GM12865 (cell line): ENCODE measurements at places on chromosomes 5 and 9.

- no peak for DNase-seq
Measured at GRCh38 chr9:20702570-20702969, 18.5 kb downstream of the FOCAD start.

GRCh38 chr5:134129411-134130238 lies 15.1 kb downstream of the TCF7 start:
- DNase-seq = no peak

DNA sequence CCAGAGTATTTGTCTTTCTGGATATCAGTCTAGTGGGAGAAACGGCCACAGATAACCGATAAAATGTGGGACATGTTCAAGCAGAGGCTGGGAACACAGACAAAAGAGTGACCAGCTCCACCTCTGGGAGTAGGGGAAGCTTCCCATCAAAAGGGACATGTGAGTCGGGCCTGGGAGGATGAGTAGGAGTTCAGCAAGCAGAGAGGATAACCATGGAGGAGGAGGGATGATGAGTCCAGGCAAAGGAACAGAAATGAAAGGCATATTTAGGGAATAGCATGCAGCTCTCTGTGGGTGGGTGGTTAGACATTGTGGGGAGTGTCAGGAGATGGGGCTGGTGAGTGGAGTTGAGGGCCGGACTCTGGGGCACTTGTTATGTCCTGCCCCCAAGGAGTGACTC lies 61.5 kb downstream of the ERGIC1 start:
- DNase-seq = no peak

- no peak for DNase-seq
Measured at GRCh38 chr5:145465474-145466263, 369.5 kb downstream of the PRELID2 start.

- no peak for DNase-seq
Measured at GRCh38 chr5:160497878-160498277, 76.2 kb downstream of the PTTG1 start.

- DNase-seq = no peak
Measured at GRCh38 chr9:77705636-77706035, 57.5 kb upstream of the GNA14 start.

- no peak for DNase-seq
Measured at GRCh38 chr5:153372425-153373129, 117.9 kb upstream of the GRIA1 start.

DNA sequence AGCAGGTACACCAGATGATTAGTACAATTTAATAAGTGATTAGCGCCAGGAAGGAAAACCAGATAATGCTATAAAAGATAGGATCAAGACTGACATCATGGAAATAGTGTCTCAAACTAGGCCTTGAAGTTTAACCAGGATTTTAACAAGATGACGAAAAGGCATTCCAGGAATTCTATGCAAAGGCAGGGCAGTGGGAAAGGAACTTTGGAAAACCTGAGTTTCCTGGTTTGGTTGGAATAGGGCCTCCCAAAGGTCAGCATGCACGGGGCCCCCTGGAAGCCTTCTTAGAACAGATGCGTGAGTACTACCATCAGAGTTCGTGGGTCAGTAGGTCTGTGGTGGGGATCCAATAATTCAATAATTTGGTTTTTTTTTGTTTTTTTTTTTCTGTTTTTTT lies 935.2 kb upstream of the DMAC1 start:
- DNase-seq = no peak

GRCh38 chr5:84589926-84590325 lies 205.2 kb upstream of the EDIL3 start:
- DNase-seq = no peak

- DNase-seq = no peak
Measured at GRCh38 chr9:137354845-137355760, 53.0 kb upstream of the NRARP start.

DNA sequence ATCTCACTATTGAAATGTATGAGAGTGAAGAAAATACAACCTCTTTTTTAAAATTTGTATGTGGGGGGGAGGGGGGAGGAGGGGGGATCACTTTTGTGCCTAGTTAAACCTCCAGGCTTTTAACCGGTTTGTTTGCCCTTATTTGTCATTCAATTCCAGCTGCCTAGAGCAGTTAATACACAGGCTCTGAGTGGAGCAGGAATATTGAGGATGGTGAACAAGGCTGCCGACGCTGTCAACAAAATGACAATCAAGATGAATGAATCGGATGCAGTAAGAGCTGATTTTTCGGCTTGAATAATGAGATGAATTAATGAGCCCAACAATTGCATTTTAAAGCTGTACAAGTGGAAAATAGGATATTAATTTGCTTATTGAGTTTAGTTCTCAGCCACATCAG lies 28.7 kb upstream of the SNX24 start:
- no peak for DNase-seq

GRCh38 chr9:98331536-98332259 lies 76.2 kb upstream of the TBC1D2 start:
- no peak for DNase-seq

GRCh38 chr9:36008774-36009300 lies 27.9 kb upstream of the RECK start:
- DNase-seq = peak; percentile 81

DNA sequence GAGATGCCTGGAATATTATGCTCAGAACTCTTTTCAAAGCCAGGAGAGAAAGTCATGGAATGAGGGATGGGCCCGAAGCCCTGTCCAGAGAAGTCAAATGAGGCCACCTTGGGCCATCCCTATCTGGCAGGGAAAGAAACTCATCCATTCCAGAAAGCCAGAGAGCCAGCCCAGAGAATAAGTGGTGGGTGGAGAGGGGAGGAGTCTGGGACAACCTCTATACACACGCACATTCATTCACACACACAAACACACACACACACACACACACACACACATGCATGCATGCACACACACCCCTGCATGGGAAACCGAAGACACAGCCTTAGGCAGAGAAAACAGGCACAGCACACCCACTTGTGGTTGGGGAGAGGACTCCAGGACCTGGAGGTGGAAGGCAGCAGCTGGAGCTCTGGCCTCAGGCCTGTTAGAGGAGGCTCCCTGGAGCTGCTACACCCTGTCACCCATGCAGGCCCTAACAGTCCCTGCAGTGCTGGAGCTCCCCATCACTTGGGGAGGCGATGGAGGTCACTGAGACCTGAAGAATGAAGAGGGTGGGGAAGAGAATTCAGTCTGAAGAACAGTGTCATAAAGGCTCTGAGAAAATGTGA lies 38.0 kb downstream of the TGFBI start:
- DNase-seq = no peak

- no peak for DNase-seq
Measured at GRCh38 chr9:93659837-93660177, 83.4 kb downstream of the PHF2 start.

DNA sequence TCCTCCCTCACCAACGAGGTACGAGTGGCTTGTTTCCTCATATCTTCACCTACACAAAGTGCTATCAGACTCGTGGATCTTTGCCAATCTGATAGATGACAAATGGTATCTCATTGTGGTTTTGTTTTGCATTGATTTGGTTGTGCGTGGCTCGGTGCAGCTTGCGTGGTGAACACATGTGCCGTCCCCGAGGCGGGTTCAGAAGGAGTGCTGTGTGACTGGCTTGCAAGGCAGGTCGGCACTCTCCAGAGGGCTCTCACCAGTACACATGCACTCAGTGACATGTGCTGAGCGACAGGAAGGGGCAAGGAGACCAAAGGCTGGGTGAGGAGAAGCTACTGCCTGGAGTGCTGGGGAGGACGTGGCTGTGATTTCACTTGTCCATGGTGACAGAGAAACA lies 95.3 kb upstream of the PITX1 start:
- DNase-seq = no peak

DNA sequence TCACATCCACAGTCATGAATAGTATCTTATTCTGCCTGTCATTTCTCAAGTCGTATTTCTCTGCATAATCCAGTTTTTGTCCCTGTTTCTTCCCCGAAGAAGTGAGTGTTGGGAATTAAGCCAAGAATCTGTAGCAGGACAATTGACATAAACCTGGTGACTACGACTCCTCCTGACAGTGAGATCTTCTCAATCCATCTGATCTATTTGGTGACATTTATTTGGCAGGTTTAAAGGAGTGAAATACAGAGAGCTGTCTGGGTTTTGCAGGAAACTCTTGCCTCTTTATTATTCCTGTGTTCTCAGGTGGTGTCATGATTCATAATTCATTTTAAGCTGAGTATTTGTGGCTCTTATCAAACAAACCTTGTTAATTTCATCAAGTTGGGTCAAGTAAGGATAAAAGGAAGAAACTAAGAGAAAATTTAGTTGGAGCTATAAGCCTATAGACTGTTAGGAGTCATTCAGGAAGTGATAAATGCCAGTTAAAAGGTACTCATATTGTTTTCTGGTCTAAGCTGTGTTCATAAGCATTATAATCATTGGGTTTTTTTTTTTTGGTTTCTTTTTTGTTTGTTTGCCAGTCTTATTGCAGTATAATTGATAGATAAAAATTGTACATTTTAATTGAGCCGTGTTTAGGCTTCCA lies 95.9 kb upstream of the PCSK1 start:
- no peak for DNase-seq

DNA sequence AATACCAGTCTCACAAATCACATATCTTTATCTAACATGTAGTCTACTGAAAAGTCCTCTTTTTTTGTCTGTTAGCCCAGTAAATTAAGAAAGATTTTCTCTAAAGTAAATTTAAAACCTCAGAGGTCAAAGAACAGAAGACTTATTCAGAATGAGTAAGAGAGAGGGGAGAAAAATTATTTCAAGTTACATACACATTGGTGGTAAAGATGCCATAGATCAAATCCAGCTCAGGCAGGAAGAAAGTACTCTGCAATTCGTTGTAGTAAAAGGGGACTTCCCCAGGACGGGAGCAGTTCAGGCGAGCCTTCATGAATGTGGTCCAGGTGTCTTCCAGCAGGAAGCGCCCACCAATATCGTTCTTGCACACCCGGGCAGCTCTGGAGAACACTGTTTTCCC lies 344.1 kb downstream of the SEMA5A start:
- DNase-seq = no peak

GRCh38 chr5:122076050-122076461 lies 2.0 kb downstream of the LOX start:
- no peak for DNase-seq

DNA sequence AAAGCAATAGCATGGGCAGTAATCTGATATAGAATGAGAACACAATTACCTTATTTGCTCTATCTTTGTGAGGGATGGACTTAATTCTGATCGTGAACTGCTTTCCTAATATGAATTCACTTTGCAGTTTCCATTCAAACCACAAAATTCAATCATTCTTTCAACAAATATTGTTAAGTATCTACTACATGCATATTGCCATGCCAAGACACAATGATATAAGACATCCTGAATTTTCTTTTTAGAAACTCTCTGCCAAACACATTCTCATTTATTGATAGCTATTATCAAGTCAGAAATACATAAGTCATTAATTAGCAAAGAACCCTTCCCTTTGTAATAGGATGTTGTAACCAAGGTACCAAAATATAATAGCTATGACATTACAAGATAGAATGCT lies 121.6 kb upstream of the TARS1 start:
- DNase-seq = no peak

DNA sequence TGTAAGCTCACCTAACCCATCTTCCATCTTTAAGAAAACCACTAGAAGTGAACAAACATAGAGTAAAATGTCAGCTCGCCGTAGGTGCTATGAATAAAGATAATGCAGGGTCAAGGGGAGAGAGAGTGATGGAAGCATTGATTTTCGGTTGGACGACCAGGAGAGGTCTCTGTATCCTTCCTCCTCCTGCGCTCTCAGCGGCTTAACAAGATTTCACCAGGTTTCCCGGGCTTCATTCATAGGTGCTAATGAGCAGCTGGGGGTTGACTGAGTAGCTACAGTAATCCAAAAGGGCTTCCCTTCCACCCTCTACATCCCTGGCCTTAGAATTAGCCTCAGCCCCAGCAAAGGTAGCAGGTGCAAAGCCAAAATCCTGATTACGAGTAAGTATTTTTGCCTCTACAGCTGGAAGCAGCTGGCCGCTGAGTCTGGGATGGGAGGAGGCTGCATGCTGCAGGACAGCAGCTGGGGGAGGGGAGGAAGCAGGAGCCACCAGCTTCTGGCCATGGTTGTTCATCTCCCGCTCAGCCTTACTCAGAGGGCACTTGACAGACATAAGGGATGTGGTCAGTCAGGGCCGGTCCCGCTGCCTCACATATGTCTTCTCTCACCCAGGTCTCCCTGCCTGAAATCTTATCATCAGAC lies 112.0 kb upstream of the IL12B start:
- DNase-seq = no peak

DNA sequence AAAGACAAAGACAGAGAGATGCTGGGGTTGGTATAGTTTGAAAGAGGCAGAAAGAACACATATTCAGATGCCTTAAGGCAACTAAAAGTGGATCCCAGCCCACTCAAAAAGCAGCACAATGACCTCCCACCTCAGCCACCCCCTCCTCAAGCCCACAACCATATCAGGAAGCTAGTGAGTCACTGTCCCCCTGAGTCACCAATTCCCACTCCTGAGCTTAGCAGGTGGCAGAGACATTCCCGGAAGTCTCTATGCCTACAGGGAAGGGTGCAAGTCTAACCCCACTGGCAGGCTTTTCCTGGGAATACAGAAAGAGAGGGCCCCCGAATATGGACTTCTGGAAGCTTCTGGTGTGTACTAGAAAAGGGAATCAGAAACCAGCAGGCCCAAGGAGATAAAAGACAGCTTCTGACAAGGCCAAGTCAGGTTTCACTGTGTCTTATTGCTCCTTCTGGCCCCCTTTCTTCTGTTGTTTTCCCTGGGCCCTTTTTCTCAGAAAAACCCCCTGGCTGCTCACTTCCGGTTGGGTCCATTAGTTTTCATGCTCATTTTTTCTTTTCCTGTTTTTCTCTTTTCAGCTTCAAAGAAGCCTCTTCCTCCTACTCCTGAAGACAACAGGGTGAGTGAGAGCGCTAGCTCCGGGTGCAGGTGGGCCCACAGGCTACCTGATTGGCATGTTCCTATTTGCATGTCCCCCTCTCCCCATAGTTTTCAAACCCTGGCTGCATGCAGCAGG lies 36.8 kb downstream of the ITK start:
- no peak for DNase-seq

- peak; percentile 39 for DNase-seq
Measured at GRCh38 chr9:136482046-136482792, 621 bp downstream of the SEC16A start.

- DNase-seq = peak; percentile 86
Measured at GRCh38 chr9:131676431-131676972, 63.4 kb downstream of the RAPGEF1 start.

GRCh38 chr9:133476036-133476931 lies 2.6 kb downstream of the SLC2A6 start:
- peak; percentile 40 for DNase-seq

DNA sequence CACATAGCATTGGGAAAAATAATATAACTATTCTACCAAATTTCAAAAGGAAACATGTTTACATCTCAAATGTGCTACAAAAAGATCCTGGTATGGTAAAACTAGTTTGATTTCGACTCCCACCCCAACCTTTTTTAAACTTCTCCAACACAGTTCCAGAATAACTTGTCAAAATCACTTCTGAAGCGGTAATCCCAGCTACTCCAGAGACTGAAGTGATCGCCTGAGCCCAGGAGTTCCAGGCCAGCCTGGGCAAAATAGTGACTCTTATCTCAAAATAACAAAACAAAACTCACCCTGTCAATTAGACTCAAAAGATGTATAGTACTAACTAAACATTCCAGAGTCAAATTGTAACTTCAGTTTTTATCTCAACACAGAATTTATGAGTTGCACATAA lies 71.3 kb upstream of the RNF38 start:
- DNase-seq = no peak
